ENCODE measurements at places on chromosomes 6 and 20.

GRCh38 chr6:100116411-100117194 is 122.6 kb upstream of the MCHR2 start:
- DNase-seq = peak; percentile 74

GRCh38 chr6:163415620-163416556 is 1.4 kb downstream of the QKI start:
- DNase-seq = peak; percentile 85

- no peak for DNase-seq
Observed at GRCh38 chr6:105364243-105364642, 38.6 kb downstream of the PREP start.

- DNase-seq = no peak
Observed at GRCh38 chr20:9076440-9076839, 7.6 kb downstream of the PLCB4 start.

DNA sequence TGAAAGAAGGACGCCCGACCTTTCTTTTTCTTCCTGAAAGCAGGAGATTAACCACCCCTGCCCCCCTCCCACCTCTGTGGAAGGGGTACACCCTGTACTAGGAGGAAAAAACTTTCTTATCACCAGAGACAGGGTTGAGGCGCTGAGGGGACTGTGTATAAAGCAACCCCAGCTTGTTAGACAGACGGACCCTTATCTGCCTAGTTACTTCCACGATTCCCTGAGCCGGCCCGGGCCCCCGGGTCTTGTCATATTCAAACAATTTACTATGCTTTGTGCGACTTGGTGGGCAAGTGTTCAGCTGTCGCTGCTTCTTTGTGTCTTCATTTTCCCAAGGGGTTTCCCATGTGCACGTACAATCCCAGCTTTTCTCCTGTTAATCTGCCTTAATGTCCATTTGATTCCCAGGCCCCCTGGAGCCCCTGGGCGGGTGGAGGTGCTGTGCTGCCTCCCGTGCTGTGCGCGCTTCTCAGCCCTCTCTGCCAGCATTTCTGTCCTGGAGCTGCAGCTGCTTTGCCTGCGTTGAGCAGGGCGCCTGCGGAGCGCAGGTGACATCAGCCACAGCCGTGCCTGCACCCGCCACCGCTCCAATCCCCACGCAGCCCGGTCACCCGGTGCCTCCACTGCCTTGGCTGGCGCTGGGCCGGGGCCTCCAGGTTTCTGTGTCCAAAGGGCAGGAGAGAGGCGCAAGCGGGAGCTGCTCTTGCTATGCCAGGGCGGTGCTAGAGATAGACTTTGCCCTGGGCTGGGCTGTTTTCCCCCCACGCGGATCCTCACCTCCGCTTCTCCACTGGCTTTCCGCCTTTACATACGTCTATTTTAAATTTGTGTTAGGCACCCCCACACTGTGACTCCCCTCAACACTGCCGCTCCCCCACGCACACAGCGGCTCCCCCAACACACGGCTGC is 96.2 kb downstream of the TTLL2 start:
- no peak for DNase-seq

DNA sequence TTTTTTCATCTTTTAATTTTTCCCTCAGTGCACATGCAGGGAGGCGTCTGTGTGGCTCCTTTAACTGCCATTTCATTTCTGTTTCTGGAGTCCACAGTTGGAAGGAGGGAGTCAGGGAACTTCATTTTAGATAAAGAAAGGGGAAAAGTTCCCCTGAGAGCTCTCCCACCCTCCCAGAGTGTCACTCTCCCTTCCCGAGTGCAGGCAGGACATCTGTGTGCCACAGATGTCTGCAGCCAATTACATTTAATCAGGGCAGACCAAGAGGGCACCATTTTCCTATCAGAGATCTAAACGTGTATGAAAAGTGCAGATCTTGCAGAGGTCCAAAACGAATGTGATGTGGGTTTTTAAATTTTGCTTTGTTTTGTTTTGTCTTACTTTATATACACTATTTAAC is 96.6 kb downstream of the PXDC1 start:
- no peak for DNase-seq

DNA sequence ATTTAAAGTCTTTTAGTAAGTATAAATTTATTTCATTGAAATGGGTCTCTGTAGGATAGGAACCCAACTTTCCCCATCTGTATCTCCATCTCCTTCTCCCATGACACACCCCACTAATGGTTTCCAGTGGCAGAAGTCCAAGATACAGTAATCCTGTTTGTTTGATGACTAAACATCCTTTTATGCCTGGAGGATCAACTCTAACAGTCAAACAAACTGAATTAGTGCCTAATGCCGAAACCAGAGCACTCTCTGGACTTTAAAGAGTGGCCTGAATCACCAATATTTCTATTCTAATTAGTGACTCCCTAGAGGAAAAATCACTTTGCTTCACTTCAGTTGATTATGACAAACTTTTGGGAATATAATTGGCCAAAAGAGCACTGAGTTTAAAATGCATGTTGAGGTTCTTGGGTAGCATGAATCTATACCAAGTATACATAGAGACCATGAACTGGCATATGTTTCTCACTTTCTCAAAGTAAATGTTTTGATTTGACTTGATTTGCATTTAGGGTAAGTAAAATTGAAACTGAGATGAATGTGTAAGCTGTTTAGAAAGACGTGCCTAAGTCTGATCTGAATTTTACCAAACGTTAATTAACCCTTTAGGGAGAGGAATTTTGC is 776.4 kb upstream of the NRSN1 start:
- DNase-seq = no peak

DNA sequence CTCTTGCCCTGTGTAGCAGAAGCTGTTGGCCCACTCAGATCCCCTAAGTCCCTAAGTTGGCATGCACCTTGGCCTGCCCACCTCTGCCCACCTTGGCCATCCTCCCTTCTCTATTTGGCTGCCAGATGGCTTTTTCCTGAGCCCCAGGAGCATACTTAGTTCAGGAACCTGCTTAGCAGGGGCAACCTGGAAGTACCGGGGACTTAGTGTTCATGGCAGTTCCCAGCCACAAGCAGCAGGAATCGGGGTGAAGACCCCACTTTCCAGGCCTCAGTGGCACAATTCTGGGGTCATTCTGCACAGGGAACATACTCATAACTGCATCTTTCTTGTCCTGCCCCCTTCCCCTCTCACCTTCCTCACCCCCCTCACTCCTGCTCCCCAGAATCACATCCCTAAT is 158.0 kb upstream of the PMEPA1 start:
- no peak for DNase-seq

- DNase-seq = no peak
Observed at GRCh38 chr6:12065321-12066140, 53.4 kb downstream of the HIVEP1 start.

DNA sequence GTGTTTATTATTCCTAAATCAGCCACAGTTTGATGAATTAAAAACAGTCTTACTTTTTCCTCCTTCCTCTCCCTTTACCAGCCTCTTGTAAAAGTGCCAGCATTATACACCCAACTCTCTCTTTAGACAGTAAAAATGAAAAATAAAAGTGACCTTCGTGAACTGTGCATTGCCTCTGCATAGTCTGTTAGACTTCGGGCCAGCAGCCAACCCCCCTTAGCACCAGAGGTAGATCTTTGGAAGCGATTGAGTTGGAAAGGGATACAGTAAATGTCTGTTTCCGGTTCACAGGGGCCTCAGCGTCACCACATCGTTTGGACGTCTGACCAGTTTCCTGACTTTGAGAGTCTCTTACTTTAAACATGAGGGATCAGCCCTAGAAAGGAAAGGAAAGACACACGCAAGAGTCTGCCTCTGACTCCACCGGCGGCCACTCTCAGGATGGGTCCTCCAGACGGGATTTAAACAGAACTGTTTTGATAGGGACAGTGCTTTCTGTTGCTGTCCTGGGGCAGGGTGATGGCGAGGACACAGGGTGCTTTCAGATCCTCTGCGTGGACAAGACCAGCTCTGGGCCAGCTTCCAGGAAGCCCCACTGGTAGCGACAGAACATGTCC is 206.6 kb upstream of the PREP start:
- DNase-seq = no peak

DNA sequence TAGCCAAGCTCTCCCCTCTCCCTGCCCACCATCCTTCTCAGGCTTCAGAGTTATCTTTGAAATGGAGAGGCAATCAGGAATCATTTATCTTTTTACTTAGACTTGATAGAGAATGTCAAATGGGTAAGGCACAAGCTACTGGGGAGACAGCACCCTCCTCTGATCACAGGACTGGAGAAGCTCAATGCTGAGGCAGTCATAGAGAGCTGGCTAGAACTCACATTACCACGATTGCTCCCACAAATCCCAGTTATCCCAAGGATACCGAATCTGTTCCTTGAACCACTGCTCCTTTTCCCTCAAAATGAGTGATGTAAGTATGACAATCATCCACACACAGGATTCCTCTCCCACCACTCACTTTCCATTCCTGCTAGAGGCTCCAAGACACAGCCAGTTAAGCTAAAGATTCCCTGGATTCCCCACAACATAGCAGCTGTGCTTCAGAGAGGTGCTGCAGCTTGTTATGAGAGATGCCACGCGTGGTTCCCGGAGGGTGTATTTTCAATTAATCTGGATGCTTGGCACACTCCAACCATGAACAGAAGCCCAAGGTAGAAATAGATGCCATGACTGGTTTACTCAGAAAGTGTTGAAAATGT is 96.2 kb upstream of the VGLL2 start:
- no peak for DNase-seq

DNA sequence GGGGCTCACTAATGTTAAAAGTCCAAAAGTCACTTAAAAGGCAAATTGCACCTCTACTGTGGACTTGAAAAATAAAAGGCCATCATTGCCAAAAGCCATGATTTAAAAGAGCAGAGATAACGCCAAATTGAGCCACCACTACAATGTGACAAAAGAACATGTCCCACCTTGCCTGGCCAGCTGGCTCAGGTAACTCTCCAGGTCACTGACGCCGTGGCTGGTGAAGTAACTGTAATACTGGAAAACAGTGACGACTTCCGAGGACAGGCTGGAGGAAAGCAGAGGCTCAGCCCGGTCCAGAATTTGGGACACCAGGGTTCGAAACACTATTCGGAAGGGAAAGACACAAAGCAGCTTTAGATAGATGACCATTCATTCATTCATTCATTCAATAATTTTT is 29.3 kb upstream of the ARMH2 start:
- no peak for DNase-seq

GRCh38 chr6:149934249-149935156 is 7.3 kb upstream of the ULBP2 start:
- DNase-seq = peak; percentile 77

DNA sequence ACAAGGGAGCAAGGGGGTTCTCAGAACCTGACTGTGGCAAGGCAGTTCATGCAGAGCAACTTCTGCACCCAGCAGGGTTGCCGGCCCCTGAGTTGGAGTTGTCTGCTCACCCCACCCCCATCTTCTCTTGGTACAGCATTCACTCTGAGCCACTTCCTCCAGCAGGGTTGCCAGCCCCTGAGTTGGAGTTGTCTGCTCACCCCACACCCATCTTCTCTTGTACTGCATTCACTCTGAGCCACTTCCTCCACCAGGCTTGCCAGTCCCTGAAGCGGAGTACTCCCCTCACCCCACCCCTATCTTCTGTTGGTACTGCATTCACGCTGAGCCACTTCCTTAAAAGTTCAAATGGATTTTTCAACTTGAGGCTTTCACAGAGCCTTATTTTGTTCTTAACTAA is 79.7 kb upstream of the SYNDIG1 start:
- DNase-seq = peak; percentile 83

- peak; percentile 91 for DNase-seq
Observed at GRCh38 chr20:381581-382290, 1.2 kb downstream of the TRIB3 start.

DNA sequence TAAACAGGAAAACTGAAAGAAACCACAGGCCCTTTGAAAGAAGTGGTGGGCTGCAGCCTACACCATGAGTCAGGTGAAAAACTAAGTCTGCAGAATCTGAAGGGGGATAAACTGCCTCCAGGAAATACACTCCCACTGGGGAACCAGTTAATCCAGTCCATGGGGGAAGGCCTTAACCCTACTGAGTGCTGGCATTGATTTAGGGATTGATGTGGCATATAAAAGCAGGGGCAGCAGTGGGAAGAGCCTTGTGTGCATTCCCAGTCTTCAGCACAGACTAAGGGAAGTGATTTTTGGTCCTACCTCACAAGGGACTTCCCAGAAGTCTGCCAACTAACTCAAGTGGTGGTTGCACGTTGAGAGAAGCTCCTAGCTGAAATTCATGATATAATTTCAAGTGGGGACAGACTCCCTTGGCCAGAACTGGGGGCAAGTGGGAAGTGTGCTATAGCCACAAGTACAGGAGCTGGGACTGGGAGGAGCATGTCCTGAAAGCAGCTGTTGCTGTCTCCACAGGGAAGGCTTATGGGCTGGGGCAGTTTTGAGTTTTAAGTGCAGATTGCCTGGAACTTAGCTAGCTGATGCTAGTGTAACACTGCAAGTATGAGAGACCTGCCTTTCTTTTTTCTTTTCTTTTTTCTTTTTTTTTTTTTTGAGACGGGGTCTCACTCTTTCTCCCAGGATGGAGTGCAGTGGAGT is 31.2 kb downstream of the CITED2 start:
- DNase-seq = peak; percentile 23

- DNase-seq = peak; percentile 5
Observed at GRCh38 chr6:131366223-131366622, 206.8 kb upstream of the ARG1 start.

DNA sequence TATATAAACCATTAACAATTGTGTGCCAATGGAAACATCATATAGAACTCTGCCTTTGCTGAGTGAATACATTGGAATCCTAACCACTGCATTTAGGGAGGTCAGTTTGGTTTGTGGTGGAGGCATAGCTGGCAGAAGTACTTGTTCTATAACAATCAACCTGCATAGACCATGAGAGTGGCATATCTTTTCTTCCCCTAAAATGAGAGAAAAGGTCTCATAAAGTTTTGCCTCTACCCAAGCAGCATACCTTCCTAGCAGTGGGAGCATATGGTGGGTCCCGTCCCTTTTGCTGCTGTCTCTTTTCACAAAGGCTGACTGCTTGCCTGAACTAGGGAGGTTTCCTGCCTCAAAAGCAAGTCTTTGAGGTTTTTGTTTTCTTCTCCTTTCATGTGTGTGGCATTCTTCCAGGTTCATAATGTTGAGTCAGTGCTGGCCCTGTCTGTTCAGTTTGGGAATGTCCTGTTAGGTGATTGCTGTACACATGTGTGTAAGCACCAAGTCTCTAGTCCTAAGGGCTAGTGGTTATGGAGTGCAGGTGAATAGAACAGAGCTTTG is 61.2 kb upstream of the SUPT3H start:
- DNase-seq = peak; percentile 65

GRCh38 chr6:137882225-137882961 is 15.3 kb downstream of the TNFAIP3 start:
- DNase-seq = peak; percentile 85

- DNase-seq = no peak
Observed at GRCh38 chr6:51953246-51953645, 134.2 kb downstream of the PKHD1 start.

GRCh38 chr20:61562897-61563504 is 310.9 kb downstream of the CDH4 start:
- DNase-seq = no peak

- no peak for DNase-seq
Observed at GRCh38 chr20:19996222-19996621, 20.9 kb upstream of the NAA20 start.

- no peak for DNase-seq
Observed at GRCh38 chr6:46118157-46118556, 11.6 kb upstream of the ENPP4 start.

All from NB4 (cell line).